ENCODE measurements at places on chromosomes 7 and 10. TPM values are rescaled to one million over a fixed set of nuclear protein-coding genes. Genes with fewer than 3 reads are reported as not detected.

GRCh38 chr7:157414702-157415096 is 77.9 kb downstream of the DNAJB6 start:
- no peak for DNase-seq

DNA sequence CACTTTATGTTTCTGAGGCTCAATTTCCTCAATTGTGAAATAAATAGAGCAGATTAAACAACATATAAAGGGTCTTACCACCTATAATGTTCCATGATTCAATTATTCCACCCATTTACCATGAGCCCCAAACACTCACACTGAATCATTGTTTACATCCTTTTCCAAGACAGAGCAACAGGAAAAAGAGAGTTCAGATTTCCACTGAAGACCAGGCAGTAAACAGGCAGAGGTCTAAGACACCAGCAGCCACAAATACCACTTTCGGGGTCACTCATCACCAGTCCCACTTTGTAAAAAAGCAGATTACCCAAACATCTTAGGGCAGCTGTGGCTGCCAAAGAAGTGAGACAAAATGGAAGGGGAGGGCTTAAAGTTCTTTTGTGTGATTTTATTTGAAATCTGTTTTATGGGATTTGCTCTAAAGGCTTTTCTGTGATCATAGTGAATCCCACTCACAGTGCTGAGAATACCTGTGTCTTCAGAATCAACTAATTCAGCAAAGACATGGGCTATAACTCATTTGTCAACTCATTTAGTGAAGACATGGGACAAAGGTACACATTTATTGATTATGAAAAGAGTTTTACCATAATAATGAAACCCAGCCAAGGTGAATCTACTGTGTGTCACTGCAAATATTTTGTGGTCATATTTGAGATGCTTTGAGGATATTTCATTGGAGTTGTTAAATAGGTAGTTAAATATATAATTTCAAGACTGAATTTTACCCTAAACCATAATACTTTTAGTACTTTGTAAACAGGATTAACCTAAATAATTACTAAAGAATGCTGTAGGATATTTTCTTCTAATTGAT is 24.8 kb upstream of the DLD start:
- no peak for DNase-seq

DNA sequence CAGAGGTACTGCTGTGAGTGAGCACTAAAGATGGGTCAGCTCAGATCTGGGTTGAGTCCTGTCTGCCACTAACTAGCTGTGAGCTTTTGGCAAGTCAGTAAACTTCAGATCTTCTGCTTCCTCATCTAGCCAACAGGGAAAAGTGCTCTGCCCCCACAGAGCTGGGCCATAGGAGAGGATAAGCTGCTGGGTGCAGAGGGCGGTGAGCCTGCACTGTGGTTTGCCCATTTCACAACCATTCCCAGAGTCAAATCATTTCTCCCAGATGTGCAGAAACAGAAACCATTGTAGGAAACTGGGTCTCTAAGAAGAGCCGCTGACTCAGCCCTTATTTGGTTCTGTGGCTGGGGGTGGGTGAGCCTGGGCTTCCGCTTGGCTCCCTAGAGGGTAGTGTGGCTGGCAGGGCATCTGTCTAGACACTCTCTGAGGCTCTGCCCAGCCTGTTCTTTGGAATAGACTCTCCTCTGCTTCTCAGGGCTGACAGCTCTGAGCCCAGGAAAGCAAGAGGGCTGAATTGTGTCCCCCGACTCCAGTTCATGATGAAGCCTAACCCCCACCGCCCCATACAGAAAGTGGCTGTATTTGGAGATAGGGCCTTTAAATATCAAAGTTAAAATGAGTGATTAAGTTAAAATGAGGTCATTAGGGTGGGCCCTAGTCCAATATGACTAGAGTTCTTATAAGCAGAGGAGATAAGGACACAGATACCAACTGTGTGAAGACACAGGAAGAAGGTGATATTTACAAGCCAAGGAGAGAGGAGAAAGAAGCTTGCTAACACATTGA is 29.5 kb upstream of the ARHGAP22 start:
- peak; percentile 88 for DNase-seq

Gene CCDC3
- 36.9 TPM for total RNA-seq

- DNase-seq = no peak
These were observed 76.5 kb downstream of the IMMP2L start for GRCh38 chr7:111485701-111486380.

Gene ZNF425
- total RNA-seq = 1.4 TPM

GRCh38 chr7:104931181-104931781 is 82.7 kb upstream of the KMT2E start:
- no peak for DNase-seq

GRCh38 chr10:94489976-94490788 is 55.4 kb upstream of the HELLS start:
- DNase-seq = no peak

Gene H2BK1
- total RNA-seq = not detected

DNA sequence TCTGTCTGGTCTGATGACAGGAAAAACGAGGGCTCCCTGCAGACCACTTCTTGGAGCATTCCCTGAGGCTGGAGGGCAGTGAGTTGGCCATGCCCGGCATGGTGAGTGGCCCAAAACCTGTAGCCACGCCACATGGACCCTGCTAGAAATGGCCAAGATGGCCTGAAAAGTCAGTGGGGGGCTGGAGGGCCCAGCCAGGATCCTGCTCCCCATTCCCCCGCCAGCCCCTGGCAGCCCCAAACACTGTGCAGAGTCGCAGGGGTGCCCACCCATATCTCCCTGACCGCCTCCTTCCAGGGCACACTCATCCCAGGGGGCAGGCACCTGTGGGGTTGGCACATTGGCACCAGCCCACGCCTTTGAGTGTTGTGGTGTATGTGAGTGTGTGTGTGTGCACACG is 18.7 kb upstream of the PPP2R2D start:
- peak; percentile 51 for DNase-seq

Gene MRC1
- 181 TPM for total RNA-seq

DNA sequence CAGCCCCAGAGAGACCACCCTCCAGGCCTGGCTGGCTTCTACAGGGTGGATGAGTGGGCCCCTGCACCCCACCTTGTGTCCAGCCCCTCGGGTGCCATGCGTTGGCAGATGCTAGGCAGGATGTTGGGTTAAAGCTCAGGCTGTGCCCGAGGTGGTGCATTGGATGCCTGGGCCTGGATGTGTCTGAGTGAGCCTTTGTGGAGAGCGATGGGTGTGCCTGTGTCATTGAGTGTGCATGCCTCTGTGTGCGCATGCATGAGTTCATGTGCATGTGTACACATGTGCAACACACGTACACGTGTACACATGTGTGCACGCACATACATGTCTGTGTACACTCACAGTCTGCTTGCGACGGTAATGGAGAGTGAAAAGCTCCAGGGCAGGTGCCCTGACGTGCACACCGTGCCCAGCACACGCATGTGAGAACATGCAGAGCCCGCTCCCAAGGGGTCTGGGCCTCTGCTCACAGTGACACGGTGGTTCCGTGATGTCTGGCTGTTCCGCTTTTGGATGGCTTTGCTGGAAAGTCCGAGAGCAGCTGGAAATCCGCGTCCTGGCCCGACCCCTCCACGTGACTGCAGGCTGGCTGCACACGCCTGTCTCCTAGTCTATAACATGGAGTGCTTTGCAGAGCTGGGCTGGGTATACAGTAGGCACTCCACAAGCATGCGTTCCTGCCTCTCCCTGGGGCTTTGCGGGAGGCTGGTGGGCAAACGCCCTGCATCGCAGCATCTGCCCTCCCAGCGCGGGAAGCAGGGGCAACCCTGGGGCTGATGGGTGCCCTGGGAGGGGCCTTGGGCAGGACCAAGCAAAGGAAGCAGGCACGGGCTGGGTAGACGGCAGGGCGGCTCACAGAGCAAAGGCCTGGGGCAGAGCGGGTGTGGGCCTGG is 36.9 kb downstream of the ELFN1 start:
- peak; percentile 68 for DNase-seq

- no peak for DNase-seq
These were observed 106.5 kb downstream of the SMURF1 start for GRCh38 chr7:99037327-99037940.

Gene AZGP1
- not detected for total RNA-seq

DNA sequence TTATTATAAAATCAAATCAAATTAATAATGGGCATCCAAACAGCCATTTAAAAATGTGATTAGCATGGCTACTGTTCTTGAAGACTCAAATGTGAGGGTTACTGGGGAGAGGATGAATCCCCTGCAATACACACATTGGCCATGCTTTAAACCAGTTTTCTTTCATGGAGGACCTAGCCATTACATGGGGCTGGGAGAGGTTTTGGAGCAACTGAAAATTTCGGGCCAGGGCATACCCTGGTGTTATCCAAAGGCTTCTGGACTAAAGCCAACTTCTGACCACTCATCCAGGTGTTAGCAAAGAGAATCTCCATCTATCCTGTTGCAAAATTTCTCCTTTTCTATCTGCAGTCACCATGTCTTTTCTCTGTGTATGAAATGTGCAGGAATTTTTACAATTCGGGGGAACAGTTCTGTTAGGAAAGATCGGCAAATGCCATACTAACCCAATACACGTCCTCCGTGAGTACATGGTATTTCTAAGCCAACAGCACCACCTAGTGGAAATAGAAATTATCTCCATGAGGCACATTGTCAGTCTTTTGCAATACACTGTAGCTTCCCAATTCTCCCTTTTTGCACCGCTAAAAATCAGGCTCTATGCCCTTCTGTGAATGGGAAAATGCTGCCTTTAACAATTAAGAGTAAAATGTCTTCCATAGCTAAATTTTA is 47.0 kb upstream of the ZNF107 start:
- no peak for DNase-seq

- DNase-seq = no peak
These were observed 1.3 kb upstream of the PIP start for GRCh38 chr7:143130541-143130940.

DNA sequence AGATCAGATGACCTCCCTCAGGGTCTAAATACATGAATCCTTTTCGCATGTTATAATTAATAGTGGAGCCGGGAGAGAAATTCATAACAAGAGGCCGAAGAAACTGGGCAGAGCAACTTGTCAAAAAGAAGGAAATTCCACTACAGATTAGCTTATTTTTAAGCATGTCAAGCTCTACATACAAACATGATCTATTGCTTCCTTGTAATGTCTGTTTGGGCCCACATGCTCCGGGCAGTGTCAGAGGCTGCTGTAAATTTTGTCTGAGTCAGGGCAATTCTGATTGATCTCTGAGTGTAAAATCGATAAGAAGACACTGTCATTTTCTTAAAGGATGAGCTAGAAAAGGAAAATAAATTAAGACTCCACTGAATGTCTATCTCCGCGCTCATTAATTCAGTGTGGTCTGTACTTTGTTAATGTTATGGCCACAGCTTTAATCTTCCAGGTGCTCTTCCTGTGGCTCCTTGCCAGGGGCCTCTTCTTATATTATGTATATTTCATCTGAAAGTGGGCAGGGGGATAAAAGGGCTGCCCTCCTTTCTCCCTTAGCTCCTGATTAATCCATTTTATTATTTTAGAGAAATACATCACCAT is 194.1 kb upstream of the SP8 start:
- DNase-seq = no peak

Gene MACC1
- 7.0 TPM for total RNA-seq

DNA sequence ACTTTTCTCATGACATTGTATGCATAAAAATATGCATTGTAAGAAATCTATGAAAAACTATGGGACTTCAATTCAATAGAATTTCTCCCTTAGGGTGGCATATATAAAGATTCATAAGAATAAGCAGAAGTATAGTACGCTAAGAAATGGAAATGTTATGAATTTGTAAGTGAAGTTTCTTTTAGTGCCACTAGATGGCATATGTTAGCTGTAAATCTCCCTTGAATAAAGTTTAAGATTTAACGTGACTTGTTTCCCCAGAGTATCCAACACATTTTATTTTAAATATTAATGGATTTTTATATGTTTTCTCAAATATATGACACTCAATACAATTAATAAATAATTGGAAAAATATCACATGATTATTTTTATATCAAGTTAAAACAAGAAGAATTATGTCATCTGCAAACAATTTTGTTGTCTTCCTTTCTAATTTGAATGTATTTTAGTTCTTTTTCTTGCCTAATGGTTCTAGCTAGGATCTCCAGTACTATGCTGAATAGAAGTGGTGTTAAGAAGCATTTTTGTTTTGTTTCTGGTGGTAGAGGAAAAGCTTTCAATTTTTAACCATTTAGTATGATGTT is 287.2 kb downstream of the HGF start:
- DNase-seq = no peak

Gene SPDYE18
- 0.41 TPM for total RNA-seq

- DNase-seq = no peak
These were observed 3.3 kb downstream of the EPHA1 start for GRCh38 chr7:143405173-143406001.

DNA sequence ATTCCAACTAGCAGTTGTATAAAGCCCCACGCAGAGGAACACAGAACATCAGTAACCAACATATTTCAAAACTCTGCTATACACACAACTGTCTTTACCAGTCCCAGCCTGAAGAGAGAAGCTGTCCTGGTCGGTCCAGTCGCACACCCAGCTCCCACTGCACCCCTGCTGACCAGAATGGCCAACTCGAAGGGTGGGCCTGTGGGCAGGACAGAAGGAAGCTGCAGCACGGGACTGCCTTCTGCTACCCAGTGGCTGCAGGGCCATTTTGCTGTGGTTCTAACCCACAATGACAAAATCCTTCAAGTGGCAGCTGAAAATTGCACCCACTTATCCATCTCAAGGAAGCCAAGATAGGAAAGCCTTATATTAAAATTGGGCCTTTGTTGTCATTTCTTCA is 48.2 kb downstream of the GSDME start:
- DNase-seq = peak; percentile 66

DNA sequence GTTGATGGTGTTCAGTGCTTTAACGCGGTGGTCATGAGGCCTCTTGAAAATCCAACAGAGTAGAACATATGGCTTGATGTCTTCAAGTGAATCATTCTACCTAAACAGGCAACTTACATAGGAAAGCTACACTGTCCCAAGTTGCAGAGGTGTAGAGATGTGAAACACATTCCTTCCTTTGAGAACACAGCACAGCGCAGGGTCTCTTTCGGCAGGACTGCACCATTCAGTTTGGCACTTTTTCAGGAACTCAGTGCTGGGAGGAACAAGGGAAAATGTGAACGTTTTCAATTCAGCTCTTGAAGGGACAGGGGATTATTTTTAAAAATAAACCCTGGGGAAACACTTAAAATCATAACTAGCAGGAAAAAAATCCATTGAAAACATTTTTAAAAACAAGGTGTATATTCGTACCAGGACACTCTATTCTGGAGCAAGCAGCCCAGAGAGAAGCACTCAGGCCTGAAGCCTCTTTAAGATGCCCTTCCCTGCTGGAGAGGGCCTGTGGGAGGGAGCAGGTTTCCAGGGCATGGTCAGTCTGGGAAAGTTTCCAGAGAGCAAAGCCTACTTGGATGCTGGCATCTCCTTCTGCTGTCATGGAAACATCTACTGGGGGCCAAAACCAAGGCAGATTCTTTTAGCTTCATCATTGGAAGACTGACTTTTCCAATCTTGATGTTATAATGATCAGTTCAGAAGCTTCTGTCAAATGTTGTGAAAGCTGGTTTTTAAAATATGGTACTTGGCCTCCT is 60.4 kb upstream of the NPVF start:
- no peak for DNase-seq

All from spleen (tissue), 13 donors.